ENCODE measurements at places on chromosomes 2 and 18.

DNA sequence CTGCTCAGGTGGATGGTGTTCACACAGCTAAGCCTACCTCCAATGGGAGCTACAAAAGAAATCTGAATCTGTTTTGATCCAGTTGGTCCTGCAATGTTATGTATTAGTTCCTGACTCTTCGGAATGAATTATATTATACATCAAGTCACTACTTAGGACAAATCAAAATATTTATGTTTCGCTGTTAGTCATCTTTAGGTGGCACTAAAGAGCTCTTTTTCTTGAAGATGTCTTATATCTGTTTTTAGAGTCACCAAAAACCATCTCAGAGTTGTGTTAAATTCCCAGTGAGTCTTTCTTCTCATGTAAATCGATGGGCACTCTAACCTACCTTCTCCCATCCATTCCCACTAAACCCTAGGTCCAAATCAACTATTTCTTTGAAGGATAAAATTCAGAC lies 2.2 kb downstream of the DNER start:
- DNase-seq = peak; percentile 15

DNA sequence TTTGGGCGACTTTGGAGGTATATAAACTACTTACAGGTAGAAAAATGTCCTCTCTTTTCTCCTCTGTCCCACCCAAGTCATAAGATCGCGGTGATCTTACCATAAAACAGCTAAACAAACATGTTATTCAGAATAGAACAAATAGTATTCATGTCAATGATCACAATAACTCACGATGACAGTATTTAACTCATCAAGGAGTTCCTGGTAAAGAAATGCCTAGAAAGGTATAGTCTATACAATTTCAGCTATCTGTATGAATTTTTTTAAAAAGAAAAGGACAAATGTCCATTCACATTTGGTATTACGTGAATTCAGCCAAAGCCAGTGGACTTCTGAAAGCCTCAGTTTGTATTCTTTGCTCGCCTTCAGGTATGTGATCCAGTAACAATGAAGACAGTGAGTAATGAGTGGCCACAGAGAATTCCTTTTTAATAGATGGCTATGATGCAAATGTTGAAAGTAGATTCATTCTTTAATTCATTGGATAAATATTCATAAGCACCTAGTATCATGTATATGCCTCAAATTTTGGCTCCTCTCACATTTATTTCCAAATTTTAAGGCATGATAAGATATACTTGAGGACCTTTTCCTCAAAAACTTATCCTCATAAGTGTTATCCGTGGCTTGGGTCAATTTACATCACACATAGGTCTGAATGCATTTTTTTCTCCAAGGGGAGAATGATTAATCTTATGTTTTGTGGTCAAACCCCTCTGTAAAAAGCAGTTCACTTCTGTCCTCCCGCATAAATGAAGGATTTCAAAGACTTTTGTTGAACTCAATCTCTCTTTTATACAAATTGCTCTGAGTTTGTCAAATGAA lies 20.3 kb downstream of the ABCB11 start:
- DNase-seq = no peak

- DNase-seq = no peak
Measured at GRCh38 chr2:16487686-16488085, 177.9 kb downstream of the CYRIA start.

DNA sequence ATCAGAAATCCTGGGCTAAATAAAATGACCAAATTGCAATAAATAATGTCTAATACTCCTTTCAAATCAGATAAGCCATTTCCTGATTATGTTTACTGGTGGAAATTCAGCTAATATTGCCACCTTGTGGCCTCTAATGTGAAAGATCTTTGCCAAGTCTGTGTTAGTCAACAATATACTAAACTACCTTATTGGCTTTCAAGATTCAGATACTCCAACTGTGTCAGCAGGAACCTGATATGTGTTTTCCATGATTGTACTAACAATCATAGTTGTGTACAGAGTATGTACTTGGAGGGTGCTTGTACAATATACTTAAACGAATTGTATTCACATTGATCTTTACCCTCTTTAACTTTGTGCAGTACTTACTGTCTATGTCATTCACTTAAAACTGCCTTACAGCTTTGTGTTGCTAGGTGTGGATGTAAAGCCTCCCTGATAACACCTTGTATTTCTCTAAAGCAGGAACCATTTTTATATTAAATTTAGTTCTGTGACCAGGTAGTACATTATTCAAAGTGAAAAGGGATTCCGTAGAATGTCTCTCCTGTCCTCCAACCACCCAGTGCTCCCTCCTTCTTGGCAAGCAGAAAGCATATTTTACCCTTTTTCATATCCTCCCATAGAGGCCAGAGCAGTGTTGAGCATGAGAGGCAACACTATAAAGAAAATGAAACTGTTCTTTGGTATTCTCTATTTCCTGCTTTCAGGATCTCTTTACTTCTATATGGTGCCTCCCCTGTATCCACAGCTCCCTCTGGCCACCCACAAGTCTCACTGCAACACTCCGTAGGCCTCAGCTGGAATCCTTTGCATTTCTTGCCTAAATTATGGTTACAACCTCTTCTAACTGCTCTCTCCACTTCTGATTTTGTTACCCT lies 75.2 kb upstream of the C2orf15 start:
- peak; percentile 57 for DNase-seq

- no peak for DNase-seq
Measured at GRCh38 chr2:12682017-12682416, 34.7 kb upstream of the TRIB2 start.

DNA sequence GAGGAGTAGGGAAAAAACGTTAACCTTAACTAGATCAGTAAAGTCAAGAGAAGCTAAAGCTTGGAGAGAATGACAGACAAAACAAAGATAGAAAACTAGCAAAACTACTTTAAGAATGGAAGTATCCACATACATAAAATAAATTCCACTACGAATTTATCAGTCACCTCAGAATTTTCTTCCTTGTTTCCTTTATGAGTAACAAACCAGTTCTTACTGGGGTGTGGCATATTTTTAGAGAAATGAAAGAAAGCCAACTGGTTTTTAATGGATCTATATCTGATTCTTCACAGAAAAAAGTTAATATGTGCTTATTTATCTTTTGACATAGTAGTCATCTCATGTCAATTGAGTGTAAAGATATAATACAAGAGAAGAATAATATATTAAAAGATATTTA lies 2033.7 kb upstream of the CELF4 start:
- no peak for DNase-seq

DNA sequence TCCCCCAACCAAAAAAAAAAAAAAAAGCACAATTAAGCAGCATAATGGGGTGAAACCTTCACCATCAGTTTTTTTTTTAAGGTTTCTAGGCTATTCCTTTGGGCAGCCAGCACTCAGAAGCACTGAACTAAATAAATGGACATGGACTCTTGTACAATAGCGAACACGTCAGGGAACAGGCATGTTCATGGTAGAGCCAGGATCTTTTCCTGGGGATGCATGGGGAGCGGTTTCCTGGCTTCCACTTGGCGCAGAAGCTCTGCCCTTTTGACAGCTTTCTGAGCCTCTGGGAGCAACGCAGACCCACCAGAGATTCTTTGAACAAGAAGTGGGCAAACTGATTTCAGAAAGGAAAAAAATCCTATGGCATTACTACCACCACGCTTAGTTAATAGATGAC lies 35.0 kb downstream of the ALPK2 start:
- DNase-seq = no peak

DNA sequence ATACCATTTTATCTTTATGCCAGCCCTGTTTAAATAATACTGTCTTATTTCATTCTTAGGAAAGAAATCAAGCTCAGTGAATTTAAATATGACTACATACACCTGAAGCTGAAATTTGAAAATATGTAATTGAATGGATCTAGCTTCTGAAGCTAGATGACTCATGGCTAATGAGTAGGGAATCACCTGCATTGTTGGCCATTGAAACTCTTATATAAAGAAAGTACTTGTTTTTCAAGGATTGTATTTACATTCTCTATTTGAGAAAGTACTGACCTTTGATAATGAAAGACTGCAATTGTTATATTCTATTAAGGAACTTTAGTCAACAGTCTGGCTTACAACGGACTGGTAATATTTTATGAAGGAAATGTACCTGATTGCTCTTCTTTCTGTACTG lies 346.7 kb upstream of the LRATD1 start:
- no peak for DNase-seq

DNA sequence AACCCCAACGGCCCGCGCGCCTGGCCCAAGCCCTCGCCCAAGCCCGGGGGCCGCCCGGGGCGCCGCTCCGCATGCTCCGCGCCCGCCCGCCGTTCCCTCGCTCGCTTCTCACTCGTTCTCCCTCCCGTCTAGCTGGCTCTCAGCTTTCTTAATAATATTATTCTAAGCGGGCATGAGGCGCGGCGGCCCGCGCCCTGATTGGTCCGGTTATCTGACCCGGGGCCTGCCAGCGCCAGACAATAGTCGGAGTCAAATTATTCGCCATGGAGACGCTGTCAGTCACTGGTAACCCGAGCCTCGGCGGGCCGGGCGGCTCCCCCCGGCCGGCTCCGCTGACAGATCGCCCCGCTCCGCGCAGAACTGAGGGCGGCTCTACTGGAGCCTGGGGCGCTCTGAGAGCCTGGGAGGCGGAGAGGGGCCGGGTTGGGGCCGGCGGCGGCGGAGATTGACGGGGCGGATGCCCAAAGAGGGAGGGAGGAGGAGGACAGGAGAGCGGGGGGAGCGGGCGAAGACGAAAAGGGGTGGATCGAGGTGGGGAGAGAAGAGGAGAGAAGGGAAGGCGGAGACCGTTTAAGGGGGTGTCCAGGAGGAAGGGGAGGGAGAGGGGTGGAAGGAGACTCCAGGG lies at the start of gene SIX2:
TSS of gene SIX2 (minus strand) at position 150 of the 625 bp plus-strand sequence. CDS start 342 bp downstream, outside the sequence.
- peak; percentile 37 for DNase-seq

DNA sequence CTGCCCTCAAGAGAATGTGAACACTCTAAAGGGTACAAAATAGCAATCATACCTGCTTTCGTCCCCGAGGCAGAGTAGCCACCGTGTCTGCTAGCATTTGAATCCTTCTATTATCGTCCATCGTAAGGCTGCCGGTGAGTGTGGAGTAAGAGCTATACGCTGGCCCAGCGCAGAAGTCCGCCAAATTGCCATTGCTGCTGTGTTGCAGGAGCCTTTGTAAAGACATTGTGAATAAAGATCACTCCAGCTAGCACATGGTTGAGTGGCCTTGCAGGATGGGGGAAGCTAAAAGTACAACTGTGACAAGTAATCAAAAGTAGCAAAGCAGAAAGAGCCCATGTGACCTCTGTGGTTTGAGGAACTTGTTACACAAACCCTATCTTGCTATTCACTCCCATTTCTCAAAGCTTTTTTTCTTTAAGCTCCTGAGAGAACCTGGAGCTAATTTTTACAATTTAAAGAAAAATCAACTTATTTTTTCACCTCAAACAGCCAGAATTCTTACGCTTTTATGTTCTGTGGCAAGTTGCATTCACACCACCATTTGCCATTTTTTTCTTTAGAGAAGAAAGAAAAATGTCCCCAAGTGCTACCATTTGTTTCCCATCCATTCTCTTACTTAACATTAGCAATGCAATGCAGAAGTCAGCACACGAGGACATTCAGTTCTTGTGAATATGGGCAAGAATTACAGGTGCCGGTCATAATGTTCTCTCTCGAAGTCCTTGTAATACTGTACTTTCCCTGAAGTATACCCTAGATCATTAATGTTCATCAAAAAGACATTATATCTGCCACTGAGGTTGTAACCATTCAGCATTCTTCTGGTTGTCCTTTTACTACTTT lies at the start of gene CYTIP:
TSS of gene CYTIP (minus strand) at position 295 of the 846 bp plus-strand sequence. CDS start at position 226, 69 bp downstream.
- DNase-seq = no peak

- DNase-seq = no peak
Measured at GRCh38 chr18:71304856-71305255, 1016.0 kb downstream of the SOCS6 start.

GRCh38 chr2:127669056-127669455 lies 6.3 kb downstream of the LIMS2 start:
- no peak for DNase-seq

DNA sequence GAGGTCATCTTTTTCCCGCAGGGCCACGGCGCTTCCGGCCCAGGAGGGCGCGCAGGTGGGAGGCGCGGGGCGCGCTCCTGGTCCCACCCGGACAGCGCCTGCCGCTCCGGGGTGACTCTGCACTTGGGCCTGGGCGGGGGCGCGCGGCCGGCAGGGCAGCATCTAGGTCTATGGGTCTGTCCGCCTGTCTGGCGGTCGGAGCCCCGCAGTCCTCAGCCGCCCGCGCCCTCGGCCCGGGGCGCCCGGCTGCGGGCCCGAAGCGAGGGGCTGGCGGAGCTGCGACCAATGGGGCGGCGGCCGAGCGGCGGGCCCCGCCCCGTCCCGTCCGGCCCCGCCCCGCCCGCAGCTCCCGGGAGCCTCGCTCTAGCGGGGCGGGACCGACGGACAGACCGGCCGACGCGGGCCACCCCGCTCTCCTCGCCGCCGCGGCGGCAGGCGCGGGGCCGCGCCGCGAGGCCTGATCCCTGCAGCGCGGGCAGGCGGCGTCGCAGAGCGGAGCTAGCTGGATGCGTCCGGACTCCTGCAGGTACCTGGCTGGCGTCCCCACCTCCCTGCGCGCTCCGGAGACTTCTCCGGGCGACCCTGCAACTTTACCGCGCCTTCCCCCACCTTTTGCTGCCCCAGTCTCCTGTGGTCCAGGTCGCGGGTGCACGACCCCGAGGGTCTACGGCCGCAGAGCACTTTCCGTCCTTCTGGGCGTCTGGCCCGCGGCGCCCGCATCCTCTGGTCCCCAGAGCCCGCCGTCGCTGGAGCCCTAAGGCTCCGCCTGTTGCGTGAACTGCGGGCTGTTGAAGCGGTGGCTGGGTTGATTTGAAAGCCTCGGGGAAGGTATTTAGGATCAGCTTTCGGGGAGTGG lies at the start of gene KCNS3:
TSS of gene KCNS3 (plus strand) at position 387 of the 856 bp plus-strand sequence. CDS start 52,342 bp downstream, outside the sequence.
- no peak for DNase-seq

DNA sequence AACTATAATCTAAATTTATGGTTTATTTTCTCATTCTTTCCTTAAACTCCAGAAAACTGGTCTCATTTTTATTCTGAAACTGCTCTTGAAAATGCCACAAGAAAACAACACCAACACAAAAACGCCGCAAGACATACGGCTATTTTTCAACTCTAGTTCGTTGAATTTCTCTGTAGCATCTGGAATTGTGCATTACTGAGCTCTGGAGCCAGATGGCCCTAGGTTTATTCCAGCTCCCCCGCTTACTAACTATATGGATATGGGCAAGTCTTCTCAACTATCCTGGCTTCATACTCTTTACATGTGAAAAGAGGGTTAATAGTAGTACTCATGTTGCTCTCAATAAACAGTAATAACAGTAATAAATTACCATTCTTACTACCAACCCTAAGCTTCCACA lies 19.9 kb downstream of the FAM98A start:
- DNase-seq = no peak

GRCh38 chr2:39568561-39569006 lies 97.1 kb upstream of the TMEM178A start:
- peak; percentile 71 for DNase-seq

- no peak for DNase-seq
Measured at GRCh38 chr2:132633635-132634034, 36.4 kb downstream of the LYPD1 start.

GRCh38 chr2:105880637-105881036 lies 135.9 kb downstream of the NCK2 start:
- no peak for DNase-seq

Measured in HFFc6 (cell line).